Dermis microvascular lymphatic vessel endothelial cell (primary cell): ENCODE measurements at places on chromosomes 12 and 14.

DNA sequence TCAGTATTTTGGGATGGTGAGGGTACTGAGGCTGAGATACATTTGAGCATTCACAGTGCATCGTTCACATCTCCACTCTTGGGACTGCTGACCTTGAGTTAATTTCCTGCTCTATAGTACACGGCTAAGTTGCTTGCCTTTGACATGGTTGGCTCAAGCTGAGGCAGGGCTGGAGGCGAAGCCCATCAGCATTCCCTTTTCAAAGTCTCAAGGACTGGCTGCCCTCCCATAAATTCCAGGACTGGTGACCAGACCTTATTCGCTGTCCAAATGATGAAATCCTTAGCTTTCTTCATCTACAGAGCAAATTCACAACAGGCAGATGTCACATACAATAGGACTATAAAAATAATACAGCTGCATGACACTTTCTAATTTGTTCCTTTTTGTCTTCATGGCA, 85.9 kb downstream of the SSPN start:
- no peak for DNase-seq

DNA sequence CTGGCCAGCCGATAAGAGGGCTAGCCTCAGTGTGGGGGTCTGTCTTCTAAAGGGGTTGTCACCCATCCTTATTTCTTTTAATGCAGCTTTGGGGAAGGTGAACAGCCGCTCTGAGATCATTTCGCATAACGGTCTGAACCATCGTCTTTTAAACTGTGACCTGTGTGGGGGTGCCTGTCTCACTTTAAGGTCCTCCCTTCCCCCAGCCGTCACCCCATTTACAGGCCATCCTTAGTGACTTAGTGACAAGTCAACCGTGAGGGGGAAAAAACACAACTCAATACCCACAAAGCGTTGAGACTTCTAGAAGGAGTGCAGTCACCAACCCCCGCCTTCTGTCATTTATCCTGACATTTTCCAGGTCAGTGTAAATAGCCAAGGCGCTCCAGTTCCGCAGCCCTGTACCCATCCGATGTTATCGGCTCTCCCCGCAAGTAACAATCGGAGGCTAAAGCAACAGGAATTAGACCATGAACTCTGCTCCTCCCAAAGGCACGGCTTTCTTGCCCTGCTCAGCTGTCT, 505 bp upstream of the DENND5B start:
- DNase-seq, result no peak

GRCh38 chr14:34843011-34843554, 32.1 kb downstream of the BAZ1A start:
- peak; percentile 66 for DNase-seq

- no peak for DNase-seq
Observed at GRCh38 chr12:68855771-68856170, 47.8 kb downstream of the MDM2 start.

- DNase-seq, result no peak
Observed at GRCh38 chr14:34710006-34710405, 4.4 kb downstream of the CFL2 start.

- DNase-seq, result peak; percentile 83
Observed at GRCh38 chr14:52068615-52069306, at the start of gene NID2. TSS of gene NID2 (minus strand) at chr14:52069059. CDS start at chr14:52068994, 65 bp downstream.

DNA sequence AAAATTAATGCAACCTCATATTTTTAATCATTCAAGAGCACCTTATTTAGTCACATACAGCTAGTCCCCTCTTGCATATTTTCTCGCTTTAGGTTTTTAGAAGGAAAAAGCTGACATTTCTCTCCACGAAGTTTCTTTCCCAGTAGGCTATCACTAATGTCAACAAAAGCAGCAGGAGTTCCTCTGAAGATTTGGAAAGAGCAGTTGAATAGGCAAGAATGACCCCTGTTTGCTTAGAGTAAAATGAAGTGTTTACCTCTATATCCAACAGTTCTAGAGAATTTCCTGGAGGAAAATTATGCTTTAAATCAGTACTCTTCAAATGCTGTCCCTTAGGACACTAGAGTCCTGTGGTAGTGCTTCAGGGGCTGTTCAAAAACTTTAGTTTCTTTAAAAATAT, 188.1 kb upstream of the PRKD1 start:
- DNase-seq, result no peak

DNA sequence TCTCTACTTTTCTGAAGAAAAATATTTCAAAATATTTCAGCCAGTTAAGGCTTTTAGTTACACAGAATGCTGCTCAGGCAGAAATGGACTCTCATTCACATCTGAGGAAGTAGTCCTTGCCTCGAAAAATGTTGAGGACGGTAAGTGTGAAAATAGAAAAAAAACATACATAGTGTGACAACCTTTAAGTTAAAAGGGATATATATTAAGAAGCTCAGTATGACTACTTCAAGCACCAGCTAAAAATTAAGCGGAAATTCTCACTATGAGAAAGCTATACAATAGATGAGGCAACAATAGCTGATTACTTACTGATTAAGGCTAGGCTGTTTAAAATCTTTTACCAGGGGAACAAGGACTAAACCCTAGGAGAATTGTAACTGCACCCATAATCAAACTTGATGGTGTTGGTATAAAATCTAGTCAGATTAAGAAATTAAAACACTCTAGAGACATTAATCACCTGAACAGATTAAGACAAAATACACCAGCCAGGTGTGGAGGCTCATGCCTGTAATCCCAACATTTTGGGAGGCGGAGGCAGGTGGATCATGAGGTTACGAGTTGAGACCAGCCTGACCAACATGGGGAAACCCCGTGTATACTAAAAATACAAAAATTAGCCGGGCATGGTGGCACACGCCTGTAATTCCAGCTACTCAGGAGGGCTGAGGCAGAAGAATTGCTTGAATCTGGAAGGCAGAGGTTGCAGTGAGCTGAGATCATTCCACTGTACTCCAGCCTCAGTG, 53.9 kb downstream of the HNRNPC start:
- DNase-seq, result no peak

- no peak for DNase-seq
Observed at GRCh38 chr12:65565601-65566560, 258.4 kb upstream of the HMGA2 start.

DNA sequence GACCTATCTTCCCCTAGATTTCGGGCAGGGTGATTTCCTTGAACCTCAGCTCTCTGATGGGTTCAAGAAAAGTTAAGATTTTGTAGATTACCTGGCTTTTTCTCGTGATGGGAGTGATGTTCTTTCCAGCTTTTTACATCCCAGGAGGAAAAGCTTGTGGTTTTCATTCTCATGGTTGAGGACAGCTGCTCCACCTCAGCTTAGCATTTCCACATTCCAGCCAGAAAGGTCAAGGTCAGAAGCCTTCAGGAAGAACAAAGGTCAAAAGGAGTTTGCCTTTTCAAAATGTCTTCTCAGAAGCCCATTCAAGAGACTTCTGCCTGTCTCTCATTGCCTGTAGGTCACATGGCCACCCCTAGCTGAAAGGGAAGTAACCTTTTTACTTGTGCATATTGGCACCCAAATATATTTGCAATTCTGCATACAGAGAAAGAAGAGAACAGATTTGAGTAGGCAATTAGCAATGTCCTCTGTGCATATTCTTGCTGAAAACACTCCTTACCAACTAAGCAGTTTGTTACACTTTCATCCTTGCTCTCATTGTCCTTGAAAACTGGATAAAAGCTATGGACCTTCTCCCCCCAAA, 6.6 kb upstream of the ADGRD1 start:
- no peak for DNase-seq

- DNase-seq, result no peak
Observed at GRCh38 chr12:105171691-105172436, 64.1 kb downstream of the APPL2 start.
